ENCODE measurements at places on chromosomes 5 and 9. TPM values are rescaled to one million over a fixed set of nuclear protein-coding genes. Genes with fewer than 3 reads are reported as not detected.

The NACC2 gene
- 9.3 TPM for total RNA-seq

The C5orf46 gene
- total RNA-seq = not detected

The SMIM27 gene
- total RNA-seq = 15.3 TPM

The GAS1 gene
- total RNA-seq = 86.5 TPM

The IGFBPL1 gene
- 0.84 TPM for total RNA-seq

Measured in muscle of leg (tissue), 16 donors.